ENCODE measurements at places on chromosomes 1 and 21. TPM values are rescaled to one million over a fixed set of nuclear protein-coding genes. Genes with fewer than 3 reads are reported as not detected.
A peak's percentile ranks its signal among the peaks of the same experiment; 100 is the strongest.

RNU1-3 gene
- under 0.01 TPM for total RNA-seq

TSPAN1 gene
- 8.9 TPM for total RNA-seq

TMPRSS15 gene
- total RNA-seq, result not detected

FCGR1A gene
- total RNA-seq, result 8.5 TPM

SMPDL3B gene
- total RNA-seq, result 14.9 TPM

OR10J1 gene
- not detected for total RNA-seq

PER3 gene
- 22.9 TPM for total RNA-seq

PROX1 gene
- 1.8 TPM for total RNA-seq

GRCh38 chr1:61741711-61742619 is at the start of gene PATJ:
PATJ (plus strand) TSS chr1:61742480; CDS start chr1:61762893, 20,413 bp downstream.
- peak; percentile 88 for DNase-seq

GRCh38 chr21:33642896-33643657 is 776 bp downstream of the ITSN1 start:
- DNase-seq, result no peak

DNA sequence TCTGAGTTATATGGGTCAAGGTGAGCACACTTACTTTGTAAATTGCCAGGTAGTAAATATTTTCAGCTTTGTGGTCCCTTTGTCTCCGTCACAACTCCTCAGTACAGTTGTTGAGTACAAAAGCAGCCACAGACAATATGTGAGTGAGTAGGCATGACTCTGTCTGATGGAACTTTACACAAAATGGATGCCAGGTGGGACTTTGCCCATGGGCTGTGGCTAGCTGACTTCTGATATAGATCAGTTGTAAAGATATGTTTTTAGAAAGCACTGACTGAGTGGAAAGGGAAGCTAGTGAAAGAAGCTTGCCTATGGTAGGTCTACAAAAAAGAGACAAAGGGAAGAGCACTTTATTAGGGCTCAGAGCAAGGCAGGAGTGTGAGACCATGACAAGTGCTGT is 23.1 kb upstream of the IGSF5 start:
- DNase-seq, result no peak

- no peak for DNase-seq
Observed at GRCh38 chr1:8420318-8420717, 102.4 kb downstream of the SLC45A1 start.

- no peak for DNase-seq
Observed at GRCh38 chr1:186750257-186750656, 70.0 kb upstream of the PTGS2 start.

DNA sequence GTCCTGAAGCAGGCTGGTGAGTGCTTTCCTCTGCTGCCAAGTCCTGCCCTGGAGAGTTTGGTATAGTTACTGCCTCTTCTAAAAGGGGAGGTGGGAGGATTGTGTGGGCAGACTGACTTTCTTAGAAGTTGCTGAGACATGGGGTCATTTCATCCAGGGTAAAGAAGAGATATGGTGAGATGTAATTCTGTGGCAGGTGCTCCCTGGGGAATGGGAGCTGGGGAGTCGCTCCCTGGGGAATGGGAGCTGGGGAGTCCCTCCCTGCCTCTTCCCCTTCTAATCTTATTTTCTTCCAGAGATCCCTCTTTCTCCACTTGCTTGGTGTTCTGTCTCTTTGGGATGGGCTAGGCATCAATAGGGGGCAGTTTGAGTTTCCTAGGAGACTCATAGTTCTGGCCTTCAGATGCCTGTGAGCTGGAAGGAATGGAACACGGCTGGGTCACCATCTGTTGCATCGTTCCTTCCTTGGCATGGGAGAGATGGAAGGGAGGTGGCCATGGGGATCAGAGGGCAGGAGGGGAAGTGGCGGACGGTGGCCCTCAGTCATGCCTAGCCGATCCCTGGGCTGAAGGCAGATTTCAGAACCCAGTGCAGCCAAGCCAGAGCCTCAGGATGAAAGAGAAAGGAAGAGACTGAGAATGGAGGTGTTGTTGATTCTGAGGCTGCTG is 59.0 kb downstream of the NFASC start:
- DNase-seq, result no peak

GRCh38 chr1:88897070-88897730 is 5.8 kb upstream of the GTF2B start:
- no peak for DNase-seq

DNA sequence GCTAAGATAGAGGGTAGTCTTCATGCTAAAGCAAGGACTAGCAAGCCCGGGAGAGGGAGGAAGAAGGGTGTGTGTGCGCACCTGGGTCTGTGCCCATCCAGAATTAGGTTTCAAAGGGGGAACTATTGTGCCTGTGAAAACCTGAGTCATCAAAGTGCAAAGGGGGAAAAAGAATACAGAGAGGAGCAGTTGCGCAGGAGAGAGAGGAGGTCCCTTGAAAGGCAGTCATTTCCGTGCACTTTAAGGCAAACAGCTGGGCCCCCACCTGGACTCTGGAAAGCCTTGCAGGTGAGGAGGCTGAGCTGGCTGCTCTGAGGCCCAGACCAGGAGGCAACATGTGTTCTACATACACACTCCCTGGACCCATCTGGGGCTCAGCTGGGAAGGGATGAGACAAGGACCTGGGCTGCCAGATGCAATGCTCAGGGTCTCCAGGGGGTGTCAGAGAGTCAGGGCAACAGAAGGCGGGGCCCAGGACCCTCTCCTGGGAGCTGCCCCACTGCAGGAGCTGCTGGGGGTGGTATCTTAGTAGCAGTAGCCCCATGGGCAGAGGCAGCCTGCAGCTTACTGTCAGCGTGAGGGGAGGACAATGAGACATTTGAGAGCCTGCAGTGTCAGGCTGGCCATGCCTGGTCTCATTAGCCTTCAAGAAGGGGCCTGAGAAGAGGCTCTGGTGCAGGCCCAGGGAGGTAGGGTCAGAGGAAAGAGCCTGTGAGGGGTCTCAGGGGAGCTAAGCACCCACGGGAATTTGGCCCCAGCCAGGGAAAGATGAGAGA is 14.3 kb downstream of the PROK1 start:
- no peak for DNase-seq

DNA sequence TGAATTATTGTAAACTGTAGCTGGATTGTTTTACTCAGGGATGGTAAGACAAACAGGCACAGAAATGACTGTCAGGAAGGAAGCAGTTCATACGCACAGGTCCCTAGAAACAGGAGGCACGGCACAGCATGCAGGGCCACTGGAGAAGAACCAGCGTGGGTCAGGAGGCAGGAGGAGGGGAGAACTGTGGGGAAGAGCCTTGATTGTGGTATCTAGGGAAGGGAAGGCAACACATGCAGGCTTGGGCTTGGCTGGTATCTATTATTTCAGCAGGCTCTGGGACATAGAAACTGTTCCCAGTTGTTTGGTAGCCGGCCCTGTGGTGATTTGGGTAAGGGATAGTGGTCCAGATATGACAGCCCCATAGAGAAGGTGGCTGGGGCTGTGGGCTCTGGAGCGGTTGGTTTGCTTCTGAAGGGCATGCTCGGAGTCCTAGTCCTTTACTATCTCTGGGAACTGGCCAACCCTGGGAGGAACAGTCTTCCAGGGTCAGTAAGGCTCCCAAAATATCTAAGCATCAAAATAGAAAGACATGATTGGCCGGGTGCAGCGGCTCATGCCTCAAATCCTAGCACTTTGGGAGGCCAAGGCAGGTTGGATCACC is 43.1 kb upstream of the CCSAP start:
- DNase-seq, result no peak

DNA sequence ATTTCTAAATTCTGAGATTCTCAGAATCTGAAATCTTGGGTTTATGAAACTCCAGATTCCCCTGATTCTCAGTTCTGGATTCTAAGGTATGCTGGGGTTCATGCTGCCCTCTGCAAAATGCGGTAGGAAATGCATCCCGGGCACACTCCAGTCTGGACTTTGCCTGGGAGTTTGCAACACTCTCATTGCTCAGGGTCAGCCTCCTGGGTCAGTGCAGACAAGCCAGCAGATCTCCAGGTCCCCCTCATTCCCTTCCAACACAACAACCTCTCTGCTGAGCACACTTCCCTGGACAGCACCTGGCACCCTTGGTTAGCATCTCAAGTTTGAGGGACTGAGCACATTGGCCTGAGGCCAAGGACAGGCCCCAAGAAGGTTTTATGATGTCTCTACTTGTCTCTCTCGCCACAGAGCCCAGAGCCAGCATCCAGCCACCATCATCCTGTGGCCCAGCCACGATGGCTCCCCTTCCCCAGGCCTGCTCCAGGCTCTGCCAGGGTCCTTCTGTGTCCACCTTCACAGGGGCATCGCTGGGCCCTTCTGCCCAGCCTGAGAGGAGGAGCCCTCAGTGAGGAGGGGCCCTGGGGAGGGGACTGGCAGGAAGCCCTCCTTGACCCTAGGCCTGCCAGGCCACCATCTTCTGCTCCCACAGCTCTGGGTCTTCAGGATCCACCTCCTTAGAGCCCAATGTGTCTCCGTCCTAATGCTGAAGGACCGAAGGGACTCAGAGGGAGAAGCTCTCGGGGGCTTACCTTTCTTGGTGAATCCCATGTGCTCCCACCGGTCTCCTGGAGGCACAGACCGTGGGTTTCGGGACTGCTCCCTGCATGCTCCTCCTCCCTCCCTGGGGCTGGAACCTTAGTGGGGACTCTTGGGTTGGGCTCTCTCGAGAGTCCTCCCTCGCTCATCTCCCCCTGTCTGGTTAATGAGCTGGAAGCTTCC is 550.7 kb downstream of the PTPRU start:
- peak; percentile 4 for DNase-seq

- no peak for DNase-seq
Observed at GRCh38 chr1:156599811-156600210, 1.5 kb downstream of the GPATCH4 start.

GRCh38 chr1:51296383-51297357 is 33.7 kb downstream of the TTC39A start:
- peak; percentile 91 for DNase-seq

GRCh38 chr1:209721323-209721722 is 16.7 kb downstream of the HSD11B1 start:
- no peak for DNase-seq

GRCh38 chr1:246012341-246012740 is 494.7 kb downstream of the SMYD3 start:
- no peak for DNase-seq

GRCh38 chr1:210743038-210743437 is 390.9 kb downstream of the KCNH1 start:
- DNase-seq, result no peak

- DNase-seq, result no peak
Observed at GRCh38 chr1:91846007-91846638, 39.8 kb downstream of the TGFBR3 start.

DNA sequence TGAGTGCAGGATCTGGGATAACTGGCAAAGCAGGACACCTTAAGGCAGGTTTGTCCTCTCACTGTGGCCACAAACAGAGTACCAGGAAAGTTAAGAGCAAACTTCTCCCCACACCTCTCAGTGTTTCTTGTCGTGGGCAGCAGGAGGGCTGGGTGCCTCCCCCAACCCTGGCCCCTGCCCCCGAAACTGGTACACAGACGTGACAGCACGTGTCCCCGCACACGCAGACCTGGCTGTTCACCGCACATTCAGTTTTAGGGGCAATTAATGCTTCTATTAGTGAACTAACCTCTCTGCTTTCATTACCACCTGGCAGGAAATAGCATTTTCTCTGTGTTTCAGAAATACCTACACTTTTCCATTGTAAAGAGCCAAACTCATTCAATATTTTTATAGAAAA is 32.9 kb upstream of the RIPK4 start:
- DNase-seq, result no peak

- peak; percentile 88 for DNase-seq
Observed at GRCh38 chr1:160342953-160343869, at the start of the genes COPA and NCSTN. COPA (minus strand) TSS chr1:160343250; CDS start chr1:160343170, 80 bp downstream. NCSTN (plus strand) TSS chr1:160343383; CDS start chr1:160343397, 14 bp downstream.

DNA sequence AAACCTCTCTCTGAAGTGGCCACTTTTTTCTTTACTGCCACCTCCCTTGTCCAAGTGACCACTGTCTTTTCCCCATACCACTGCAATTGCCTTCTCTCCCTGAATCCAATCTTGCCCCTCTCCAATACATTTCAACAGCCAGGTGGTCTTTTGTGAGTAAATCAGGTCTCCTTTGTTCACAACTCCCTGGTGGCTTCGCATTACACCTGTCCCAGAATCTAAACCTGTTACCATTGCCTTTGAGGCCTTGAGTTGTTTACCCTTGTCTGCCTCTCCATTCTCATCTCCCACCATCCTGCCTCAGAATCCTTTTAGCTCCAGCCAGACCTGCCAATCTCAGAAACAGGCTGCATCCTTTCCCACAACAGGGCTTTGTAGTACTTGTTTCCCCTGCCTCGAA is 21.8 kb upstream of the DYNLT5 start:
- DNase-seq, result no peak

- no peak for DNase-seq
Observed at GRCh38 chr21:10430005-10430404, 91.4 kb upstream of the TPTE start.

GRCh38 chr1:89311757-89312156 is 39.1 kb upstream of the GBP5 start:
- DNase-seq, result no peak

DNA sequence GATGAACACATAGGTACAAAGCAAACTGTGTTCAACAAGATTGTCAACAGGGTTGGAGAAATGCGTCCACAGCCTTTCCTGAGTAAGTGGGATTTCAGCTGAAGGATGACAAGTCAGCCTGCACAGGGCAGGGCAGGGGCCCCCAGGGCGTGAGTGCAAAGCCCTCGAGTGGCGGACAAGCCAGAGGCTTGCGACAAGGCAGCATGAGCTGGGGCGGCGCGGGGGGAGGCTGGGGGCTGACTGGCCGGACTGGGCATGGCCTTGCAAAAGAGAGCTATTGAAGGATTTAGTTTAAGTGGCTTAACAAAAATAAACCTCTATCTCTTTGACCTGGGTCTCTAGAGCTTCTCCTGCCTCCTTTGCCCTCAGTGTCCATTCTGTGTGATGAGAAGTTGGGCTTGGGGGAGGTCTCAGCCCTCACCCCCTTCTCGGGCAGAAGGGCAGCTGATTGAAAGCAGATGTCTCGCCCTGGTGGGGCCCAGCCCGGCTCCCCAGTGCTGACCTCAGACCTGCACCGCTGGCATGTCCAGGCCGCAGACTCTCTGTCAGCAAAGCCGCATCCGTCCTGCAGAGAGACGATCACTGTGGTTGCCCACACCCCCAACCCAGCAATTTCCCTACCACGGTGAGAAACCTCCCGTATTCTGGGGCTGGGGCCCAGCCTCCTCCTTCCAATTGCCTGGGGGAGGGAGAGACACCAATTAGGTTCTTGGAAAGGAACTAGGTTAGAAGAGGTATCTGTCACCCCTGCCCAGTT is 24.3 kb upstream of the EPS8L3 start:
- no peak for DNase-seq

DNA sequence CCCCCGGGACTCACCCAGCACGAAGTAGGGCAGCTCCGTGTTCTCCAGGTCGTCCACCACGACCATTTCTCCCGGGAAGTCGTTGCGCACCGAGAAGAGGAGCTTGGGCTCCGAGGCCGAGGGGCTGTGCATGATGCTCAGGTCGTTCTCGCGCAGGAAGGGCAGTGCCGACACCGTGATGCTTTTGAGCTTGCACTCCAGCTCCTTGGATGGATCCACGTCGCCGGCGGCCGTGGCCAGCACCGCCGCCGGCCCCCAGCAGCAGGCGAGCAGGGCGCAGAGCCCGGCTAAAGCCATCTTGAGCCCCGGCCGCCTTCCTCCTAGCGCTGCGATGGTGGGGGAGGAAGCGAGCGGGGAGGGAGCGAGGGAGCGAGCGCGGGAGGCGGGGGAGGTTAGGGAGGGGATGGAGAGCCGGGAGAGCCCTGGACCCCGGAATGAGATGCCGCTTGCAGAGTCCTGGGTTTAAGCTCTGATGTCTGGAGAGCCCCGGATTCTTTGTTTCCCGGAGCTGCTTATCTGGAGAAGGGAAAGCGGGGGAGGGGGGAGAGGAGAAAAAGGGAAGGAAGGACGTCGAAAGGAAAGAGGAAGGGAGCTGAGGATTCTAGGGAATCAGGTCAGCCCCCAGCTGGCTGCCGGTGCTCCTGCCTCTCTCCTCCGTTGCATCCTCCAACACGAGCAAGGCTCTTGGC is at the start of gene ASTN1:
Gene ASTN1 (minus strand): TSS at position 333 of the 689 bp plus-strand sequence. CDS start 36 bp downstream, at position 297.
- no peak for DNase-seq
